ENCODE measurements at places on chromosomes 5 and 9.
A peak's percentile ranks its signal among the peaks of the same experiment; 100 is the strongest.

GRCh38 chr5:6712142-6712576 lies 1.1 kb upstream of the TENT4A start:
- peak; percentile 33 for DNase-seq

DNA sequence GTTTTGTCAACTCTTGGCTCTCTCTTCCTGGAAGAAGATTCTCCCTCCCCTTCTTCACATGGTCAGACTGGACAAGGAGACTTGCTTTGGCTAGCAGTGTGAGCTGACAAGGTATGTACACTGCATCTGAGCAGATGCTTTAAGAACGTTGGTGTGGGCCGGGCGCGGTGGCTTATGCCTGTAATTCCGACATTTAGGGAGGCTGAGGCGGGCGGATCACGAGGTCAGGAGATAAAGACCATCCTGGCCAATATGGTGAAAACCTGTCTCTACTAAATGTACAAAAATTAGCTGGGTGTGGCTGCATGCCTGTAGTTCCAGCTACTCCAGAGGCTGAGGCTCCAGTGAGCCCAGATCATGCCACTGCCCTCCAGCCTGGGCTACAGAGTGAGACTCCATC lies 26.4 kb upstream of the SEMA5A start:
- no peak for DNase-seq

GRCh38 chr9:12351293-12352044 lies 341.7 kb upstream of the TYRP1 start:
- no peak for DNase-seq

GRCh38 chr5:59354274-59354673 lies 539.3 kb downstream of the PDE4D start:
- no peak for DNase-seq

DNA sequence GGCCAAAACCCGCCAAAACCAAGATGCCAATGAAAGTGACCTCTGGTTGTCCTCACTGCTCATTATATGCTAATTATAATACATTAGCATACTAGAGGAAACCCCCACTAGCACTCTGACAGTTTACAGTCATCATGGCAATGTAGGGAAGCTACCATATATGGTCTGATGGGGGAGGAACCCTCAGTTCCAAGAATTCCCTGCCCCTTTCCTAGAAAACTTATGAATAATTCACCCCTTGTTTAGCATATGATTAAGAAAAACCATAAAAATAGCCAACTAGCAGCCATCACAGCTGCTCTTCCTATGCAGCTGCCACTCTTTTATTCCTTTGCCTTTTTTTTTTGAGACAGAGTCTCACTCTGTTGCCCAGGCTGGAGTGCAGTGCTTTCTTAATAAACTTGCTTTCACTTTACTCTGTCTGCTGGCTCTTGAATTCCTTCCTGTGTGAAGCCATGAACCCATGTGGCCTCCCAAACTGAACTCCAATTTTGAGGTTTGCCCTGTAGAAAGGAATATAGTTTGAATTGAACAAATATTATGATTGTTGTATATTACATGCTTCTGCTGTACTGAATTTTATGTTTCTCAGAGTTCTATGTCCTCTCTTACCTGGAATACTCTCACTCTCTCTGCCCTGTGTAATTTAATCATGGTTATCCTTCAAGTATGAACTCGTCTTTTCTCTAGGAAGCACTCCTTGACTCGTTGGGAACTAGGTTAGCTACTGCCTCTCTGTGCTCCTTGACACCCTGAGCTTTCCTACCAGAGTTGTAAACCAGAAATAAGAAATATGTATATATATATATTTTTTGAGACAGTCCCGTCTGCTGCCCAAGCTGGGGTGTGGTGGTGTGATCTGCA lies 59.8 kb downstream of the KIAA1958 start:
- no peak for DNase-seq

DNA sequence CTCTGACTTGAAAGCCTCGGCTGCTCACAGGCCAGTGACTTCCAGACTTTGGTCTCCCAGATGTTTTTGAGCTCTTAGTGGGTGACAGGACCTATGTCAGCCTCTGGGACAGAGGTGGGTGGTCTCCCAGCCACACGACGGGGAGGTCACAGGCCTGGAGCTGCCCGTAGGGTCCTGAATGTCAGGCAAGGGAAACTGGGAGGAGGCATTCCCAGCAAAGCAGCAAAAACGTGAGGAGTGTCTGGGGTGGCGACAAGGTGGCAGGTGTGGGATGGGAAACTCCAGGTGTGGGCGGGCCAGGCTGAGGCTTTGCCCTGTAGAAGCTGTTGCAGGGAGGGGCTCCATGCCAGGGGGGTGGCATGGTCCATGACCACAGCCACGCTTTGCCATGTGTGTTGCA lies 110.5 kb downstream of the CACNA1B start:
- DNase-seq = no peak

- DNase-seq = no peak
Observed at GRCh38 chr5:101811466-101811865, 484.6 kb downstream of the SLCO4C1 start.

GRCh38 chr9:75198436-75198835 lies 110.1 kb downstream of the OSTF1 start:
- DNase-seq = no peak

GRCh38 chr5:165757791-165758190 lies 2252.4 kb downstream of the MAT2B start:
- DNase-seq = no peak

DNA sequence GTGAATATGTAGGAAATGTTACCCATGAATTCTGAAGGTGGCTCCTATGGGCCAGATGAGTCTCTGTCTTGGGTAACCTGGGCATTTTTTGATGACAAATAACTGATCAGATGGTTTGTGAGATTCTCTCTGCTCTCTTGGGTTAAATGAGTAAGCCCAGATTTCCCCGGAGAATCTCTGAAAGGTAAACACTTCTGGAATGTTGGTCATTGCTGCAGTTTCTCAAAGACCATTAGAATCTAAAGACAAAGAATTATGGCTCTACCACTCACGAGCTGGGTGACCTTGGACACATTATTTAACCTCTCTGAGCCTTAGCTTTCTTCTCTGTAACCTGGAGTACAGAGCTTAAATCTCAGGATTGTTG lies 191.2 kb downstream of the DAB2IP start:
- DNase-seq = no peak

DNA sequence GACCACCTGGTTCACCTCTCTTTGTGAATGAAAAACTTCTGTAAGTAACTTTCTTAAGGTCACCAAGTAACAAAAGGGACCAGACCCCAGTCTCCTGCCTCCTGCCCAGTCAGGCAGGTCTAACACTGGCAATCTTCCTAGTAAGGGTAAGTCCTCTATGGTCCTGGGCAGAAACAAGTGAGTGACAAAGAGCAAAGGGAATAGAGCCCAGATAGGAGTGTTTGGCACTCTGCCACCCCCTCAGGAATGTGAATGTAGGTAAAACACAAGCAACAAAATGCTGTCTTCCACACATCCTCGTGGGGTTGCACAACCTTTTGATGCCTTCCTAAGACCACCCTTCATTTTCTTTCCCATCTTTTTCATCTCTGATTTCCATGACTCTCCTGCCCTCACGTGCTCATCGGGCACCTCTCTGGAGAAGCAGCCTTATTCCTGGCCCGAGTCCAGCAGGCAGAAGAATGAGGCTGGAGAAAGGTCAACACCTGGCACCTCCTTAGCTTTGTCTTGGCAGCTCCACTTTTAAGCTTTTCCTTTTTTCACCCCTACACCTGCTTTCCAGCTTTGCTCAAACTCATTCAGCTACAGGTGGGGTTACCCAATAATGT lies 90.2 kb upstream of the LHFPL2 start:
- no peak for DNase-seq

GRCh38 chr9:110156902-110157301 lies 51.1 kb downstream of the C9orf152 start:
- no peak for DNase-seq

DNA sequence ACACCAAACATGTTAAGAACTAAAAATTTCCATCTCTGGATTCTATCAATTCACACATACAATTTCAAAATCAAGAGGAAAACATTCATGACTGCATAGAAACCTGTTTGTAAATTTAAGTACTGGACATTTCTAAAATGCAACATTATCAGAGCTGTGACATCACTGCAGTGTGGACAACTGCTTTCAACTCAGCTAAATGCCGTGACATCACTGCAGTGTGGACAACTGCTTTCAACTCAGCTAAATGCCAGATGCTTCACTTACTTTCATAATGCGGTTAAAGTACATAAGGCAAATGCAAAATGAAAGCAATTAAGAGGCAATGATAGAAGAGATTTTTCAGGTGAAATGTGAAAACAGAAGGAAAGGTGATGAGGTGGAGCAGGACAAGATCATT lies 161.5 kb downstream of the ARL15 start:
- no peak for DNase-seq

DNA sequence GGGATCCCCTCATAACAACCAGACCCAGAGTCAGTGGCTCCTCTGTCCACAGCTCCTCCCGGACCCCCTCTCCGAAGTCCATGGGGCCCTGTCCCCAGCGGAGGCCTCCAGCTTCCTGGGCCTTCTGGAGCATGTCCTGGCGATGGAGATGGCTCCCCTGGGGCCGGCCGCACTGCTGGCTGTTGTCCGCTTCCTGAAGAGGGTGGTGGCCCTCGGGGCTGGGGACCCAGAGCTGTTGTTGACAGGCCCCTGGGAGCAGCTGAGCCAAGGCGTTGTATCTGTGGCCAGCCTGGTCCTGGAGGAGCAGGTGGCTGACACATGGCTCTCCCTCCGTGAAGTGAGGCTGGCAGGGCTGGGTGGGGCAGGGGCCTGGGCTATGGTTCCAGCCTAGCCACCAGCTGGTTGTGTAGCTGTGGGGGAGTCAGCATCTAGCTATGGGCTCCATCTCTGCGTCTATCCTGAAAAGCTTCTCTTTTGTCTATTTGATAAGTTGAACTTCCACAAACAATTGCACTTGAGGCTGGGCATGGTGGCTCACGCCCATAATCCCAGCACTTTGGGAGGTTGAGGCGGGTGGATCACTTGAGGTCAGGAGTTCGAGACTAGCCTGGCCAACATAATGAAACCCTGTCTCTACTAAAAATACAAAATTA lies 4.7 kb downstream of the ADGRD2 start:
- DNase-seq = no peak

DNA sequence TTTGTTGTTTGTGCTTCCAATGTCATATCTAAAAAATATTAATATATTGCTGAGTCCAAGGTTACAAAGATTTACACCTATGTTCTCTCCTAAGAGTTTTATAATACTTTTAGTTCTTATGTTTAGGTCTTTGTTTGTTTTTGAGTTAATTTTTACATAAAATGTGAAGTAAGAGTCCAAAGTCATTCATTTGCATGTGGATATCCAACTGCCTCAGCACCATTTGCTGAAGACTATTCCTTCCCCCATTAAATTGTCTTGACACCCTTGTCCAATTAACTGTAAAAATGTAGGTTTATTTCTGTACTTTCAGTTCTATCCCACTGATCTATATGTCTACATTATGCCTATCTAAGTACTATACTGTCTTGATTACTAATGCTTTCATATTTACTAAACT lies 35.7 kb downstream of the TTC33 start:
- no peak for DNase-seq

DNA sequence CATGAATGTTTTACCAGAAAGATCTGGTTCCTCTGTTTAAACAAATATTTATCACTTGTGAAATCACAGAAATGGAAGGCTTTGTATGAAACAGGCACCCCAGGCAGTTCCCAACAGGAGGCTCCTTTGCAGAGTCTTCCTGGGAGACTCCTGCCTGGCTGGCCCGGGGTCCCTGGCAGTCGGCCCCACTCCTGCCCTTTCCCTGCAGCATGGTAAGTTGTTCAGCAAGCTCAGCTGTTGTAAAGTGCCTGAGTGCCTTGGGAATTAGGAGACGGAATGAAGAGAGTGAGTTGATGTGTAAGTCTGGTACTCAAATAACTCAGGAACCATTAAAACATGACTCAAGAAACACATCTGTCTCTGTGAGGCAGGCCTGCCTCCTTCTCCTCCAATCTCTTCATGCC lies 17.5 kb upstream of the LHFPL2 start:
- DNase-seq = no peak

DNA sequence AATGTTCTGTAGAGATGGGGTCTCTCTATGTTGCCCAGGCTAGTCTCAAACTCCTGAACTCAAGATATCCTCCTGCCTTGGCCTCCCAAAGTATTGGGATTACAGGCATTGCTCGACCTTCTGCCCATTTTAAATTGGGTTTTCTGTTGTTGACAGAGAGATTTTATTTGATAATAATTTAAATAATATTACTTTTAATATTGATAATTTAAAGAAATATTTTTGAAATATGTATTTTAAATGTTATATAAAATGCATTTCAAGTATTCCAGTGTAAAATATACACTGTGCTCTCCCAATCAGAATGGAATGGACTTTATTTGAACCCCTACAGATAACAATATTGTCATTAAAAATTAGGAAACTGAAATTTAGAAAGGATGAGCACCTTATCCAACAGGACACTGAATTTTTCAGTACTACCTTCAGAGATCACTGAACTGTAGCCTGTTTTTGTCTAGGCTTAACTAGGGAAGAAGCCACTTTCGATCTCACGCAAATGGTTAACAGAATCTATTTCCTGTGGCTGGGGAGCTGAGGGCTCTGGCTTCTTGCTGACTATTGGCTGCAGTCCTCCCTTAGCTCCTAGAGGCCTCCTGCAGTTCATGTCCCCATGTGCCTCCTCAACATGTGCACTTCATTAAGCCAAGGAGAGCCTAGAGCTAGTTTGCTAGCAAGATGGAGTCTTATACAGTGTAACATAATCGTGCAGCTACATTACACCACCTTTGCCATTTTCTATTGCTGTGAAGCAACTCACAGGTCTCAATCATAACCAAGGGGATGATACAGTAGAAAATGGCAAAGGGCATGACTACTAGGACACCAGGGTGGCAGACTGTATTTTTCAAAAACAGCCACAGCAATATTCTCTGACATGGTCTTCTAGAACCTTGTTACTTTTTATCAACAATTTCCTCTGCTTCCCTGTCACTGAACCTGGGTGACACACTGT lies 150.0 kb downstream of the CDC42SE2 start:
- no peak for DNase-seq

DNA sequence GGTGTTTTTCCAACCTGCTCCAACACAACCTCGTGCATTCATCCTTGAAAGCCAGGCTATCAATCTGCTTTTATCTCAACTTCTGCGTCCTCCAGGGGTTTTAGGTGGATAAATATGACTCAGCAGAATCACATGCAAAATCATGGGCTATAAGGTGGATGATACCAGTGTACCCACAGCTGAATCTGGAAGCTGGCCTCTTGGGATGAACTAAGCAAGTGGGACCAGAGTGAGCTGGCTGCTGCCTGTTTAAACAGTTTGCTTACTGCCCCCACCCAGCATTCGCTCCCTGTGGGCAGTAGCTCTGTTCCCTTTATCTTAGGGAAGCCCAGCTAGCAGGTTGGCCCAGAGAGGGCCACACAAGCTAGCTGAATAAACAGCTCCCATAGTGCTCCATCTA lies 194.0 kb downstream of the CRB2 start:
- no peak for DNase-seq

Data from right lung (tissue), 10 donors.